ENCODE measurements at places on chromosomes 1 and 21.

DNA sequence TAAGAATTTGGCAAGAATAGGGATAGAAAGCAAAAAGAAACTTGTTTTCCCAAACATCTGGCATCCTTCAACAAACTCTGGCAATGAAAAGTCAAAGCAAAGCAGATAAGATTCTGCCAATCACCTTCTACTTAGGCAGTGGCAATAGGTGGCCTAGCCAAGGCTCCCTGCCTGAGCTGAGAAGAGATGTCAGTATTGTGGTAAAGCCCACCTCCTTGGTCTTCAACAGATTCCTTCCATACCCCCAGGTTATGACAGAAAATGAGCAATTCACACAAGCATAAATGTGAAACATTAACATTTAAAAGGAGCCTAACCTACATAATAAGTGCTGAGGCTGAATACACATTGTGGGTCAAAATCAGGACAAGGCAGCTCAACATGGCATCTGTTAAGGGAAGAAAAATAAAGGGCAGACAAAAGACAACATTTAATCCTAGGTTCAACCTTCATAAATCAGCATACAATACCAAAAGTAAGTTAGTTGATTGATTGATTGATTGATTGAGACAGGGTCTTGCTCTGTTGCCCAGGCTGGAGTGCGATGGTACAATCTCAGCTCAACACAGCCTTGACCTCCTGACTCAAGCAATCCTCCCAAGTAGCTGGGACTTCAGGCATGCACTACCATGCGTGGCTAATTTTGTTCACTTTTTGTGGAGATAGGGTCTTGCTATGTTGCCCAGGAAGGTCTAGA lies 123.1 kb downstream of the AKT3 start:
- no peak for DNase-seq

DNA sequence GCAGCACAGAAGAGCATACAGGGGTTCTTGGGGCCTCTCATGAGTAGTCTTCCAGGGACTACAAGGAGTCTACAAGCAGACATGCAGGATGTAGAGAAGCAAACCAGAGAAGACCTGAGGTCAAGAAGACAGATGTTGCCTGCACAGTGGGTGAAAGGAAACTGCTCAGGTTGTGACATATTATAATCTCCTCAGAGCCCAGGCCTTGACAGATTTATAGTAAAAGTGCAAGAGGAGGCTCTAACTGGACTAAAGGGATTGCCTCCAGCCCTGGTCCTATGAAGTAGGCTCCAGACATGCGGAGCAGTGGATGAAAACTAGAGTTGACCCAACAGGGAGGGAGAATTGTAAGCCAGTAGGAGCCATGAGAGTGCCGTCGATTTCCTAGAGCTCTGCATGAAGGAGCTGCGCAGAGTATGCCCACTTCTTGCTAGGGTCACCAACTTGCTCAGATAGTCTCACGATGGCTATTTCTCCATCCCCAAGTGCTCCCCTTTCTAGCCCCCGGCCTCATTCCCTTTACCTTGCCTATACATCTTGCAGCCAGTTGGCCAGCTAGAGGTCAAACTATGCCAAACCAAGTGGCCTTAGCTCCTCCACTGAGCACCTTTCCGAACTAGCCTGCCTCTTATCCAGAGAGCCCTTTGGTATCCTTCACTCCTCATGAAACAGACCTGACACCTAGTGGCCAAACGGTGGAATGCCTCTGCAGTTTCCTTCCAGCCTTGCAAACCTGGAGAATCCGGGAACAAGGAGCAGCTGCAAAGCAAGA lies 36.2 kb upstream of the IPO9 start:
- peak; percentile 7 for DNase-seq

- DNase-seq: no peak
Measured at GRCh38 chr1:82139751-82140468, 339.2 kb downstream of the ADGRL2 start.

DNA sequence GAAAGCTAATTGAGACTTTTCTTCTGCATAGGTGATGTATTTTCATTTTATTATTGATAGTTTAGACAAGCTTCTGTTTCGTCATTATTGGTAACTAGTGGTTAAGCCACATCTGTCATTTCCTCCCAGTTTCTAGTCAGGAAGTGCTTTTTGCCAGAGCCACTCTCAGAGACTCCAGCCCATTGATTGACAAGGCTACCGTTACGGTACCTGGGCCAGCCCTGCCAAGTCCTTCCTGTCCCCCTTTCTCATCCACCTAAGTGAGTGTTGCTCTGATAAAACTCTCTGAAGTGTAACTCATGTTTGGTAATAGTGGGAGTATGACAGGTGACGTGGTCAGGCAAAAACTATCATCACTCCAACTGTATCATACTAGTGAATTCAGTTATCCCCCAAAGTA lies 29.6 kb upstream of the AGL start:
- no peak for DNase-seq

DNA sequence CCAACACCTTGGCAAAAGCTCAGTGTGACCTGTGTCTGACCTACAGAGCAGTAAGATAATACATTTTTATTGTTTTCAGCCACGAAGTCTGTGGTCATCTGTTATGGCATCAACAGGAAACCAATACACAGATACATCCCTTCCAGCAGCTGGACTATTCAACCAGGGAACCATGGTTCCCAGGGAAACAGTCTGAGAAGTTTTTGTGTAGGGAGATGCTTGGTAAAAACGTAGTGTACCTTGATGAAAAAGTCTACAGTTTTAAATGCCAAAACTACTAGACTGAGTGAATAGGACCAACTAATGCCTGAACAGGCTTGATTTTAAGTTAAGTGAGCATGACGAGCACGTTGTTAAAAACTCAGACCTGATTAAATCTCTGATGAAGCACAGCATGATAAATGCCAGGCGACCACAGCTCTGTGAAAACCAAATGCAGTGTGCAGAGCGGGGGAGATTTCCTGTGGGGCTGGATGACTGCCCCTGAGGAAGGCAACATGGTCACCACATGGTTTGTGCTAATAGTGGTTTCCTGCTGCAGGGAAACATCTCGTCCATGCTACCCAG lies 228.9 kb downstream of the TNR start:
- no peak for DNase-seq

GRCh38 chr1:153777648-153778047 lies 2.4 kb downstream of the SLC27A3 start:
- no peak for DNase-seq

- DNase-seq: no peak
Measured at GRCh38 chr1:44076066-44076465, 42.6 kb upstream of the KLF17 start.

GRCh38 chr1:221085701-221086375 lies 206.6 kb downstream of the HLX start:
- no peak for DNase-seq
